Tibial nerve (tissue), 4 donors: ENCODE measurements at places on chromosomes 1 and 21. TPM values are rescaled to one million over a fixed set of nuclear protein-coding genes. Genes with fewer than 3 reads are reported as not detected.

- H3K36me3 ChIP-seq, result no peaks in the 10 kb centered on the region
- DNase-seq, result no peak
- H3K27ac ChIP-seq, result no peak overlapping the region
- no peak overlapping the region for H3K4me3 ChIP-seq
Observed at GRCh38 chr1:25675729-25676476, 59.3 kb downstream of the MAN1C1 start.

LCE1C gene
- total RNA-seq, result not detected

ADIPOR1 gene
- total RNA-seq, result 70.5 TPM

GSTM1 gene
- total RNA-seq, result not detected
